ENCODE measurements at places on chromosomes 4 and X.
A peak's percentile ranks its signal among the peaks of the same experiment; 100 is the strongest.

DNA sequence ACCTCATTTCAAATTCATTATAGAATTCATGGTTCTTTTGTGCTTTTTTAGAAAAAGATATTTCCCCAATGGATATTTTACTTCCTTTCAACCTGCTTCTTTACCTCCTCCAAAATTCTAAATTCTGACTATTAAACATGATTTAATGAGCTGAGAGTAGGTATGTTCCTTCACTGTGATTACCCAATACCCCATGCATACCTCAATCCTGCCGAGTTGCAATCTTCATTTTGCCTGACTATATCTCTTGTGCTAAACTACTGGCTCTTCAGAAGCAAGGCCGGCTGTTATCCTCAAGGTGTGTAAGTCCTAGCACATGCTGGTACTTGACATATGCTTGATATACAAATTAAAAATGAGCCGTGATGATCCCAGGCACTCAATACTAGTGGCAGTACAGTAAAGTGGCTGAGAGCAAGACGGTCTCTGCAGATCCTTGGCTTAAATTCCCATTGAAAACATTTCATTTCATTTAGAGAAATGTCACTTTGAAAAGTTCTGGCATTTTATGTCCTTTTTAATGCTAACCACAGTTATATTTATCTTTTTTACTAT lies 320.4 kb downstream of the KCNIP4 start:
- no peak overlapping the region for H3K27ac ChIP-seq
- DNase-seq: no peak
- no peaks in the 10 kb centered on the region for H3K27me3 ChIP-seq
- no peak overlapping the region for H3K4me3 ChIP-seq
- H3K4me1 ChIP-seq: no peaks in the 10 kb centered on the region
- no peaks in the 10 kb centered on the region for H3K36me3 ChIP-seq

DNA sequence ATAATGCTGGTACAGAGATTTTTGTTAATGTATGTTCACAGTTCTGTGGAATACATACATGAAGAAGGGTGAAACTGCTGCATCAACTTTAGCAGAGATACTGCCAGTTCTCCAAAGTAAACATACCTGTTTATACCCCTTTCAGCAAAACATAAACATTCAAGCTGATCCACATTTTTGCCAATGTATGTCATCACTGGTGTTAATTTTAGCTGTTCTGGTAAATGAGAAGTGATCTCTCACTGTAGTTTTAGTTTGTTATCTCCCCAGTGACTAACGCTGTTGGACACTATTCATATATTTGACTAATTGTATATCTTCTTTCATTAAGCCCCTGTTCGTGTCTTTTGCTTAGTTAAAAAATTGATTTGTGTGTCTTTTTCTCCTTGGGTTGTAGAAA lies 82.0 kb downstream of the HAUS3 start:
- no peak overlapping the region for H3K27ac ChIP-seq
- no peaks in the 10 kb centered on the region for H3K36me3 ChIP-seq
- no peaks in the 10 kb centered on the region for H3K4me1 ChIP-seq
- H3K27me3 ChIP-seq: no peaks in the 10 kb centered on the region
- no peak for DNase-seq

DNA sequence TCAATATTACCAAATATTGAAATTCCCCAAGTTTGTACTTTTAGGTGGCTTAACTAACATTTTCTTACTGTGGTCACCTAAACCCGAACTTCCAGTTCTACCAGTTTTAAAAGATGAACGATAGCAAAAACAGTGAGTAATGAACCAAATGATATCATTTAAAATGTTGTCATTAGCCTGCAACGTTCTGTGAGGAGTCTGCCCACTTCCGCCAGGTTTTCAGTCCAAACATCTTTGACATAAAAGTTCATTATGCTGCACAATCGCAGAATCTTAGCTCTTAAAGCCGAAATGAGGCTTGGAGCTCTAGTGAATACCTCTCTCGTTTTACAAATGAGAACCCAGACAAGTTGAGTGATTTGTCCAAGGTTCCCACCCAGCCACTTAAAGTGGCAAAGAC lies 762 bp downstream of the PIGA start:
- DNase-seq: peak; percentile 11
- peak overlapping the region; percentile 68 for H3K4me3 ChIP-seq
- H3K4me1 ChIP-seq: peaks cover 19% of the 10 kb centered on the region
- peaks cover 22% of the 10 kb centered on the region for H3K36me3 ChIP-seq

DNA sequence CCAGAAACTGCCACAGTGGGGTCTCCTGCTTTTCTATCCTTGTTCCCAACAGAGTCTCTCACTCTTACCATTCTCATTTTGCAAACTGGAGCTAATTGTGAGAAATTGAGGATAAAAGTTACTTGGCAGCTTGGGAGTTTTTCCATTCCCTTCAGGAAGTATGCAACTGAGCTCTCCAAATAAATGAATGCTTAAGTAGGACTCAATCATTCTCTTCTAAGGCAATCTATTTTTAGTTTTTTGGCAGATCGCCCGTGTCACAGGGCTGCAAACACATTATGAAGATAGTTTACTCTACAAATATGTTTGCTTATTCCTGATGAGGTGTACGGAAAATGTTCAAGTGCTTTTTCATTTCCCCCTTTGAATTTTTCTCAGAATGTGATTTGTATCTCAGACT lies 5.3 kb downstream of the ASB11 start:
- no peak overlapping the region for H3K4me3 ChIP-seq
- H3K4me1 ChIP-seq: no peaks in the 10 kb centered on the region
- H3K27ac ChIP-seq: no peak overlapping the region
- no peaks in the 10 kb centered on the region for H3K36me3 ChIP-seq
- no peaks in the 10 kb centered on the region for H3K27me3 ChIP-seq

- H3K4me1 ChIP-seq: no peaks in the 10 kb centered on the region
- H3K4me3 ChIP-seq: no peak overlapping the region
- H3K27ac ChIP-seq: no peak overlapping the region
- no peaks in the 10 kb centered on the region for H3K36me3 ChIP-seq
- no peak for DNase-seq
Measured at GRCh38 chr4:188492886-188493285, 353.6 kb downstream of the TRIML1 start.

GRCh38 chr4:85482010-85482738 lies 7.2 kb downstream of the ARHGAP24 start:
- DNase-seq: no peak
- H3K4me3 ChIP-seq: no peak overlapping the region
- no peaks in the 10 kb centered on the region for H3K36me3 ChIP-seq
- no peaks in the 10 kb centered on the region for H3K4me1 ChIP-seq

DNA sequence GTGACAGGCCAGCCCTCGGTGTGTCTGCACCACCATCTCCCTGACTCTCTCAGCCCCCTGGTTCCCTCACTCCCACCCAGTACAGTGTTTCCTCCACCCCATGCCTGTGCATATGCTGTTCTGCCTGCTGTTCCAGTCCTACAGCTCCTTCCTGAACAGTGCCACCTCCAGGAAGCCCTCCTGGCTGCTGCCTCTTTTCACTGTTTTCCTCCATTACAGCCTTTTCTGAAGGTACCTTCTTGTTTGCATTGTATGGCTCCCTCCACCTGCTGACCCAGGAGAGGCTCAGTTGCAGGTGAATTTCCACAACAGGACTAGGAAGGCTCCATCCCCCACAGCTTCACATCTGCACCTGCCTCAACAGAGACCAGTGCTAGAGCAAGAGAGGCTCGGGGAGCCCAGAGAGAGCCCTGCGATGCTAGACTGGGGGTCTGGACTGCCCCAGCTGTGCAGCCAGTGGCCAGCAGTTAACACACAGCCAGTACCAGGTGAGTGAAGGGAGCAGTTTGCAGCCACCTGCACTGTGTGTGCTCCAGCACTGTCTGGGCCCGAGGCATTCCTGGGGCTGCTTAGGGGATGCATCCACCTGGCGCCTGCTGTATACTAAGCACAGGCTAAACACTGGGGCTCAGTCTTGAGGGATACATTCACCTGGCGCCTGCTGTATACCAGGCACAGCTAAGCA lies 92.0 kb downstream of the ADRA2C start:
- H3K4me3 ChIP-seq: no peak overlapping the region
- H3K27me3 ChIP-seq: peaks cover 3% of the 10 kb centered on the region
- no peaks in the 10 kb centered on the region for H3K36me3 ChIP-seq
- no peaks in the 10 kb centered on the region for H3K4me1 ChIP-seq
- H3K27ac ChIP-seq: no peak overlapping the region

DNA sequence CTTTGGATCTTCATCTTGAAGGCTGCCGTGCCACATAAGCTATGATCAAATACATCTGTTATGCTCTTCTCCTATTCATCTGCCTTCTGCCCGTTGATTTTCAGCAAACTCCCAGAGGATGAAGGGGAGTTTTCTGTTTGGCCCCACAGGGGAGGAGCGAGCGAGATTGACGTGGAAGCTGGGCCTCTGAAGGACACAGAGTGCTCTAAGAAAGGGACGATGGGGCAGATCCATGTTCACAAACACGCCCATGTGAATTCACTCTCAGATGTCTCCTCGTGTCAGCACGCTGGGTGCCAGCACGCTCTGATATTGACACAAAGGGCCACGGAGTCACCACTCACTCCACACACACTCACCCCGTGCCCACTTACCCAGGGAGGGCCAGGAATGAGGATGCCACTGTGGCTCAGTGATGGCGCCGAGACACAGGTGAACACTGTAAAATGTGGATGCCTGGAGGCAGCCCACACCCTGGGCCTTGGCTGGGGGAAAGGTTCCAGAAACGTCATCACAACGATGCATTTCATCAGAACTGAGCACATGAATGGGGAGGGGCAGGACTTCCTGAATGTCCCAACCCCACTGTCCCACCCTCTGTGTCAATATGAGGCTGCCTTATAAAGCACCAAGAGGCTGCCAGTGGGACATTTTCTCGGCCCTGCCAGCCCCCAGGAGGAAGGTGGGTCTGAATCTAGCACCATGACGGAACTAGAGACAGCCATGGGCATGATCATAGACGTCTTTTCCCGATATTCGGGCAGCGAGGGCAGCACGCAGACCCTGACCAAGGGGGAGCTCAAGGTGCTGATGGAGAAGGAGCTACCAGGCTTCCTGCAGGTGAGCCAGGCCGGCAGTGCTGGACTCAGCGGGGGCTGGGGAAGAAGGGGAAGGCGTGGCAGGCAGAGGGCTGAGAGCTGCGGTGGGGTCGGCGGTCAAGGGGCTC lies at the start of gene S100P:
TSS of gene S100P (plus strand) at position 648 of the 946 bp plus-strand sequence. CDS start at position 703, 55 bp downstream.
- DNase-seq: no peak
- no peaks in the 10 kb centered on the region for H3K36me3 ChIP-seq
- no peak within 1 kb of the TSS for H3K4me3 ChIP-seq
- H3K27ac ChIP-seq: no peak within 1 kb of the TSS

- H3K4me3 ChIP-seq: no peak overlapping the region
- no peaks in the 10 kb centered on the region for H3K36me3 ChIP-seq
- no peak for DNase-seq
- H3K4me1 ChIP-seq: no peaks in the 10 kb centered on the region
- no peak overlapping the region for H3K27ac ChIP-seq
Measured at GRCh38 chr4:186486172-186486571, 69.2 kb downstream of the MTNR1A start.

DNA sequence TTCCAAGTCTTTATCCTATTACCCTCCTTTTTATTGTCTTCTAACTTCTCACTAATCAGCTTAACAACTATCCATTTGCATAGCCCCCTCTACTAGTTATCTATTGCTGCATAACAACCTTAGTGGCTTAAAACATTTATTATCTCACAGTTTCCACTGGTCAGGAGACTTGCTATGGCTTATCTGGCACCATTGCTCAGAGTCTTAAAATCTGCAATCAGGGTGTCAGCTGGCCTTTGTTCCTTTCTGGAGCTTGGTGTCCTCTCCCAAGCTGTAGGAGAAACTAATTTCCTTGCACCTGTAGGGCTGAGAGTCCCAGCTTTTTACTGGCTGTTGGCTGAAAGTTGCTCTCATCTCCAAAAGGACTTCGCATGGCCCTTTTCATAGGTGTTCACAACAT lies 137.0 kb upstream of the SMIM31 start:
- H3K4me1 ChIP-seq: no peaks in the 10 kb centered on the region
- no peaks in the 10 kb centered on the region for H3K27me3 ChIP-seq
- no peak overlapping the region for H3K27ac ChIP-seq
- DNase-seq: no peak

All from DND-41 (cell line).